ENCODE measurements at places on chromosomes 11 and 22.

GRCh38 chr22:32754413-32755041 is 47.0 kb upstream of the TIMP3 start:
- peak; percentile 34 for DNase-seq

GRCh38 chr11:77230878-77231605 is 70.4 kb downstream of the GDPD4 start:
- no peak for DNase-seq

DNA sequence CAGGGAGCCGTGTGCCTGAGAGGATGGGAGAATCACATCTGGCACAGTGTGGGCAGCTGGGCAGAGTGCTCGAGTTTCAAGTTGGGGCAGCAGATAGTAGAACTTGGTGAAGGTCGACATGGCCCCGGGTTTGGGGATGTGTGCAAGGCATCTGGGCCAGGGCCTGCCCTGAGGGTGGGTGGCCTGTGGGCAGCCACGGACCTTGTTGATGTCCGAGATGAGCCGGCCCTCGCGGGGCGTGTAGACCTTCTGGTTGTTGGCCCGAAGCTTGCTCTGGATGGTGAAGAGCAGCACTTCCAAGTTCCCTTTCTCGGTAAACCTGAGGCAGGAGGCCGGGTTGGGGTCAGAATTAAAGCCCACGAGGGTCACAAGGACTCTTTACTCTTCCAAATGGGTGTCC is 20.3 kb downstream of the SPTBN2 start:
- DNase-seq, result no peak

- DNase-seq, result no peak
Observed at GRCh38 chr11:65855927-65856363, 2.0 kb downstream of the CFL1 start.

DNA sequence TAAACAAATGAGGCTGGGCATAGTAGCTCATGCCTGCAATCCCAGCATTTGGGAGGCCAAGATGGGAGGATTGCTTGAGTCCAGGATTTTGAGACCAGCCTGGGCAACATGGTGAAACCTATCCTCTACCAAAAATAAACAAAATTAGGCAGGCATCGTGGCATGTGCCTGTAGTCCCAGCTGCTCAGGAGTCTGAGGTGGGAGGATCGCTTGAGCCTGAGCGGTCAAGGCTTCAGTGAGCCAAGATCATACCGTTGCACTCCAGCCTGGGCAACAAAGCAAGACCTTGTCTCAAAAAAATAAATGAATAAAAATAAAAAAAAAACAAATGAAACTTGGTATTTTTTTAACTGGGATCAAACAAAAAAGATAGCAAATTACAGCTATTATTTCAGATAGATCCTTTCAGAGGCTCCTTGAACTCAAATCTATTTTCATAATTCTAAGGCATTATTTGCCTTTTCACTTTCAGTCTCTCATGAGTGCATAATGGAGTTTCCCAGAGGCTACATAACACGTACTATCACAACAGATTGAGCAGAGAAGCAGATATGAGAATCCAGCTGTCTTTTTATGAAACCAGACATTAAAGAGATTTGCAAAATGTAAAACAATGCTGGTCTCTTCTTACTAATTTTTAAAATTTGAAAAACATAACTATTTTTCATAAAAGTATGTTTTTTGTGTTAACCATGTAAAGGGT is 23.1 kb downstream of the DDIAS start:
- no peak for DNase-seq

DNA sequence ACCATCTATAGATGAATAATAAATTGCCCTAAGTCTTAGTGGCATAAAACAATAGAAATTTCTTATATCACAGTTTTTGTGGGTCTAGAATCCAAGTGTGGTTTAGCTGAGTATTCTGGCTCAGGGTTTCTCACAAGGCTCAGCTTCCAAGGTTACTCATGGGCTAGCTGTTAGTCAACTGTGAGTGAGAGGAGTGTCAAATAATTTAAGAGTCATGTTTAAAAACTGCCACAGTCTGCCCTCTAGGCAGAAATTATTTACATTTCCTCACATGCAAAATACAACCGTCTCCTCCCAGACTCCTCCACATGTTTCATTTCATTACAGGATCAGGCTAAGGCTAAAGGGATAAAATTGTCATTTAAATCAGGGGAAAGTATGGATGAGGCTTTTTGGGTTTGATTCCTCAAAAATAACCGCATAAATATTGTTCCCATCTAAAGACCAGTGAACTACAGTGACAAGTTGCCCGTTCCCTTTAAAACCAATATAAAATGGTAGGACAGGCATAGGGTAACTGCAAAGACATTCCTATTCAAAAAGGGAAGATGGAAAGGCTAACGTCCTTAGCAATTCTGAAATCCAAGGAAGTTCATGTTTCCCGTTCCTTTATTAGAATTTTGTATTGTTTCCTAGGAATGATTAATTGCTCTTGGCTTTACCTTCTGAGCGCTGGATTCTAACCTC is 324.3 kb downstream of the DYNC2H1 start:
- DNase-seq, result no peak

DNA sequence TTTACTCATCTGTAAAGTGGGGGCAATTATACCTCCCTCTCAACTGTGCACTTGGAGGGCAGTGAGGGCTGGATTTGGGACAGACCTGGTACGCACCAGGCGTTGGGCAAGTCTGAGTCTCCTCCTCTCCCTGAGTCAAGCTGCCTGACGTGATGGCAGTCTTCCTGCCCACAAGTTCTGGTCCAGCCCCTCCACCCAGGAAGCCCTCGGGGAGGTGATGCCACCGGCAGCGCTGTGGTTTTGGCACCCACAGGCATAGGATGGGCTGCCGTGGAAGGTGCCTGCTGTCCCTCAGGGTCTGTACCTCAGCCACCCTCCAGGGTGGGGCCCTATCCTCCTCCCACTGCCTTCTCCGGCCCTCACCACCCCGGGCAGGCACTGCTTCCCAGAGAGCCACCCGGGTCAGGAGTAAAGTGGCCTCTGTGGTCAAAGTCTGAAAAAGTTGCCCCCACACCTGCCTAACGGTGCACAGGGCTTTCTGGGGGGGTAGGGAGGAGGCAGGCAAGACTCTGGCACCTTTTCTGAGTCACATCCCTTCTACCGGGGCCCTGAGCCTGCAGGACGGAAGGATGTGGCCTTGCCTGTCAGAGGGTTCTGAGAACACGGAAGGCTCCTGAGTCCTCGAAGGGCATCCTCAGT is 6.5 kb upstream of the APOBEC3H start:
- DNase-seq, result no peak

GRCh38 chr11:35647421-35648093 is 15.0 kb upstream of the TRIM44 start:
- DNase-seq, result no peak

DNA sequence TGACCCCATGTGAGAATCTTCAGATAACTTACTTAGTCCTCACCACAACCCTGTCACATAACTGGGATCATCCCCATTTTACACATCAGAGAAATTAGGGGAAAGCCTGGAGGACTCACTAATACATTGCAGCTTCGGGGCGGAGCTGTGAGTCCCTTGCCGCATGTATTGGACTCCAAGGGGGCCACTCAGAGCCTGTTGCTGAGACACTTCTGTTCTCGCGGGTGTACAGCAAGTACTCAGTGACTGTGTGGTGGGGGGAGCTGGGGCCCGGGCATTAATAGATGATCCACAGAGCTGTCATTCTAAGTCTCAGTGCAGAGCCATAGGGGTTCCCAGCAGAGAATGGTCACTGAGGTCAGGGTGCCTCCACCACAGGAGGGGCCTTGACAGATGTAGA is 13.5 kb downstream of the OAF start:
- DNase-seq, result no peak
